ENCODE measurements at places on chromosomes 6 and 20.
A peak's percentile ranks its signal among the peaks of the same experiment; 100 is the strongest.

DNA sequence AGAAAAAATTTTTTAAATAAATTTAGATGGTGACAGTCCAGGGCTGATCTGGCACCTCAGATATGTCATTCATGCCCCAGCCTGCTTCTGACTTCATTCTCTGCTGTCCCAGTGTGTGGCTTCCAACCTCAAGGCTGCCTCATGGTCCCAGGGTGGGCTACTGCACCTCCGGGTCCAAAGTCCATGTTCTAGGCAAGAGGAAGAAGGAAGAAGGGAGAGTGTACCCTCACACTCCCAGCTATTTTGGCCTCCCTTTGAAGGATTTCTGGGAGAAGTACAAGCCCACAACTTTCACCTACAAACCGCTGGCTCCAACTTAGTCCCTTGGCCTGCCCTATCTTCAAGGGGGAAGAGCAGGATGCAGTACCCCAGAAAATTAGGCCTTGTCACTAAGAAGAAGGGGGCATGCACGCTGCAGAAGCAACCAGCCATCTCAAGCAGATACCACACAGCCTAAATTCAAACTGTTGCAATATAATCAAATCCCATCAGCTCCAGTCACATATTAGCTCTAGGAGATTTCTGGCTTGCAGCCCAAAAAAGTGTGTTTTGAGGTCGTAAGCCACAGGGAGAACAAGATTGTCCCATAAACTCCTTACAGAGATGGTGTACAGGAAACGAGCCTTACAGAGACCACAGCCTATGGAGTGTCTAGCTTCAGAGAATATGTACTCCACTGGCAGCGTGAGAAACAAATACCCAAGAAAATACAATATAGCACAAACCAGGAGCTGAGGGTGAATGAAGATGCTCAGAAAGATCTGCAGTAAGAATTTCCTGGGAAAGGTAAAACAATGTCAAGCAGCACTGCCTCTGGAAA is 906 bp upstream of the BTN3A2 start:
- DNase-seq: no peak

DNA sequence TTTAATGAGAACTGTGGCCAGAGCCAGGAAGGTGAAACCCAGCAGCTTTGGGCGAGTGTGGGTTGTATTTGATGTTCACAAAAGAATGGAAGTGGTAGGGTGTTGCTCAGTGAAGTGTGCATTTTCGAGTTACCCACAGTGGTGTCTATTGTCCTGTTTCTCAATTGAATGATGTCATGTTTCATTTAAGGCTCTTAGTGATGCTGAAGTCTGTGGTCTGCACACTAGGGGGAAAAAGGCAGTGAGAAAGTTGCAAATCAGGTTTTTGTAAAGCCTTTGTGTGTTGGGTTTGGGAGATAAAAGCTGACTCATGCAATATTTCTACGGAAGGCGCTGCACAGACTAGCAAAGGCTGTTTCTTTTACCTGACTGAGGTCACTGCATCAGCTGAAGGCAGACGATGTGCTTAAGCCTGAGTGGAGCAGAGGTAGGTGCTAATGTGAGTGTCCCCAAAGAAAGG is 121.1 kb downstream of the PLEKHG1 start:
- no peak for DNase-seq

DNA sequence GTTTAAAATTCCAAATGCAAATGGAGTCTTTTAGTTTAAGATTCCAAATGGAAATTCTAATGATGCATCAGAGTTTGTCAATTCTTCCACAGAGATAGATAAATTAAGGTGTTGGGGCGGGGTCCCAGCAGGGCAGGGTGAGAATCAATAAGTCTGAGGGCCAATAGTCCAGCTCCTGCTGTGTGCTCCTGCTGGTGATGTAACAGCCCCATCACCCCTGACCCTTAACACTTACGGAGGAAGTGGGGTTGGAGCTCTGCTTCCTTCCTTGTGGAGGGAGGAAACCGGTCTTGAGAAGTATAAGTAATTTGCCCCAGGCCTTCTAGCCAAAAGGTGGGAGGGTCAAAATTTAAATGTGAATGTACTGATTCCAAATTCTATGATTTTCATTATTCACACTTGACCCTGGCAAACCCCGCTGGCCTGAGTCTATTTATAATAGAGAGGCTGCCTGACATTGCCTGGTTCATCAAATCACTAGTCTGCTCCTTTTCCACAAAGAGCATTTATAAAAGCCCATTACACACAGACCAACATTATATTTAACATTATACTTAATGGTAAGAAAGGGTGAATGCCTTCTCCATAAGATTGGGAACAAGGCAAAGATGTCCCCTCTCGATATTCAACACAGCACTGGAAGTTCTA is 17.2 kb downstream of the ZBTB2 start:
- peak; percentile 31 for DNase-seq

- DNase-seq: no peak
Observed at GRCh38 chr20:43667341-43668132, 623 bp downstream of the MYBL2 start.

DNA sequence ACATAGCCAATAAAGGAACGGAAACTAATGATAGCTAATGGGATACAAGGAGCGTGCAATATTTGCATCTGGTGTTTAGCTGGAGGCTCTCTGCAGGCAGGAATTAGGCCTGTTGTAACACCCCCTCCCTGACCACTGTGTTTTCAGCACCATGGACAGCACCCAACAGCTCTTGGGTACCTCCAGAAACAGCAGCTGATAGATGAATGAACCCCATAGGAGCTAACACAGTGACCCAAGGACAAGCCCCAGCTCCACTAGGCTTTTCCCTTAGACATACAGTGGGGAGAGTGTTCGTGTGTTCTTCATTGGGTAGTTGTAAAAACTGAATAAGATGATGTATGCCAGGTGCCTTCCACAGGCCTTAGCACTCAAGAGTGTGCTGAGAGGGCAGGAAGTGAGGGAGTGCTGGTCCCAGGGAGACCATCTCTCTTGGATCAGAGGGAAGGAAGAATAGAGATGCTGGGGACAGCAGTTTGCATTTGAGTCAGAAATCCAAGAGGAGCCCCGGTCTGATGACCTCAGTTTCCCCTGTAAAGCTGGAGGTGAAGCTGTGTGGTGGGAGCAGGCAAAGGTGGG is 161.3 kb downstream of the PHACTR3 start:
- no peak for DNase-seq

- DNase-seq: no peak
Observed at GRCh38 chr20:48460681-48461080, 367.1 kb downstream of the PREX1 start.

DNA sequence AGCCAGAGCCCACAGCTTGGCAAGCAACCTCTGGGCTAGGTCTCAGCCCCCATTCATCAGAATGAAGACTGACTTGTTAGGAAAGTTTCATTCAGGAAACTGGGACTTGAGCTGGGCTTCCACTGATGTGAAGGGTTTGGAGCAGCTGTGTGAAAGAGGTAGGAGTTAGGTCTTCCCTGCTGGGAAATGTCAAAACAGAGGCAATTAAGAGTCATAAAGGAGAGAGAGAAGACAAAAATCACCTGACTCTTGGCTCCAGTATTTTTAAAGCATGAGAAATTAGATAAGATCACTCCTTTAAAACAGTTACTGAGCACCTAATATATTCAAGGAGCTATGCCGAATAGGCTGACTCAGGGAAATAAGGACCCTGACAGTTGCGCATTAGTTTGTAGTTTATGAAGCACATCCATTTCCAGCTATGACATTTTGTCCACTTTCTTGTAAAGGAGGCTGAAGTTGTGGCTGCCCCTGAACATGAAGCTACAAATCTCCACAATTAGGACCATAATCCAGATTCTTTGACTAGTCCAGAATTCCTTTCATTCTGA is 3.9 kb upstream of the TRIM40 start:
- DNase-seq: no peak

- no peak for DNase-seq
Observed at GRCh38 chr6:161891542-161891941, 617.7 kb upstream of the AGPAT4 start.

DNA sequence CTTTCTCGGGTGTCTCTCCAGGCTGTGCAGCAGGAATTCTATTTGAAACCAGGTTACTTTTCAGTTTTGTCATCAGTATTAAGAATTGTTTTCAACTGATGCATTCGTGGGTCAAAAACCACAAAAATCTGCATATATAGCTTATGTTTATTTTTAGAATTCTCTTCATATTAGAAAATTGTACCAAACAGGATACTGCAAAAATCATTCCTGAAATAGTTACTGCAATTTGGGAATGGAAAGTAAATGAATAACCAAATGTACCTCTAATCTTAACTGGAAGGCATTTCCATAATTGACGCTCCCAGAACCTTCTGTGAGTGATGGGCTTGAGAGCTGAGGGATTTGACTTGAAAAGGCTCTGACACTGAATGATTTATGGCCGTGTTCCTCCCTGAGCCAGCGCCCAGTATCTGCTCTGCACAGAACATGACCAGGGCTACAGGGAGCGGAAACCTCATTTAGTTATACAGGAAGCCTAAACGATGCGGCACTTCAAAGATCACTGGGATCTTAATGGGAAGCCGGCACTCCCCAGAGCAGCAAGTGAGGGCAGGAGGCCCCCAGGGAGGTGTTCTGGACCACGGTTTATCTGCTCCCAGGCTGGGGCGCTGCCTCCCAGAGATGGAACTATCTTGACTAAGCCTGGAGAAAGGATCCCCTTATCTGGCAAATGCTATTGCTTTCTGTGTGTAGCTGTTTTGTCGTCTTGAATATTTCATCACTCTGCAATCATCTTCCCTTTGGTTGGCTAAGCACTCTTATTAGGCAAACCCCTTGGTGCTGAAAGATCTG is 446.0 kb downstream of the QKI start:
- no peak for DNase-seq
